Upper lobe of right lung (tissue), 1 donor: ENCODE measurements at places on chromosomes 6 and 20. TPM values are rescaled to one million over a fixed set of nuclear protein-coding genes. Genes with fewer than 3 reads are reported as not detected.
A peak's percentile ranks its signal among the peaks of the same experiment; 100 is the strongest.

DNA sequence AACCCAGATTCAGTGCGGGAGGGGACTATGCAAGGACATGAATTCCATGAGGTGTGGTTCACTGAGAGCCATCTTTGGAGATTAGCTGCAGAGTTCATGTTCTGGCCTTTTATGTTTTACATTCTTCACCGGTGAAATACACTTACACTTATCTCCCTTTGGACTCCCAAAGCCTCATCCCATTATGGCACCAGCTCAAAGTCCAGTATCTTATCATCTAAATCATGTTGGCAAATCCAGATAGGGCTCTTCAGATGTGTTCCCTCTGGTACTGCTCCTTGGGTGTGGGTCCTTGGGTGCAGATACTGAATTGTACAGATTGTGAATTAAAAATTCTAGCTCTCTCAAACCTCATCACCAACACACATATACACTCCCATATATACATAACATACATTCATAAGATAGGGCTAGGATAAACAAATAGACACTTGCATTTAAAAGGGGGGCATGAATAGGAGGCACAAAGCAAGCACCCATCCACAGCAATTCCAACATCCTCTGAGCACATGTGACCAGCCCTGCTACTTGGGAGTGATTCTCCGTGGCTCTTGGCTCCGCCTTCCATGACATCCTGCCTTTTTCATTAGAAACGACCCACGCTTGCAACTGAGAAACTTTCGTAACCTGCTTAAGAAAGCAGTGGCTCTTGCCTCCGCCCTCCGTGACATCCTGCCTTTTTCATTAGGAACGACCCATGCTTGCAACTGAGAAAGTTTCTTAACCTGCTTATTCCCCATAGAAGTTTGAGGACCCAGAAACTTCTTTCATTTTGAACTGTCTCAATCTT, 53.6 kb upstream of the LRRC1 start:
- H3K4me1 ChIP-seq = no peaks in the 10 kb centered on the region
- H3K36me3 ChIP-seq = no peaks in the 10 kb centered on the region
- no peaks in the 10 kb centered on the region for H3K27me3 ChIP-seq

DNA sequence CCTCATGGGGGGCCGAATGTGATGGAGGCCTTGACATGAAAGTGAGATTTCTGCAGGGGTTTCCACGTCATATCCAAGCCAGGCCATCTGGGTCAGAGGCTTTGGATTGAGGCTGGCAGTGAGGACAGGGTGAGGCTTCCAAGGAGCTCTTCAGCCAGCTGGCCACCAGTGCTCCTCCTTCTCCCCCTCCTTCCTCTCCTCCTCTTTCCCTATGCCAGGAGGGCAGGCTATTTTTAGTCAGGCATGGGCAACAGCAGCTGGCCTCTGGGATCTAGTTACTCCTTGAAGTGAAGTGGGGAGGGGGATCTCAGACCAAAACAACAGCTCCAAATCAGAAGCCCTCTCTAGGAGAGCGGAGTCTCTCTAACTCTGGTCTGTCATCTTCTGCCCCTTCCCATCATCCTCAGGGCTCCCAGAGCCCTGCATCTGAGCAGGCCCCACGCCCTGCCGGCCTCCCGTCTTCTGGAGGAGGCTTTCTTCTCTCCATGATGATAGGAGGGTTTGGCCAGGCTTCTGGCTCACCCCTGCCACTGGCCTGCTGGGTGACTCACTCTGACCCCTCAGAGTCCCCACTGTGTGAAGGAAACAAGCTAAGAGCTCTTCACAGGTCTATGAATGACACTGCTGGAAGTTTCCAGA, 612 bp downstream of the TNNC2 start:
- DNase-seq = no peak
- H3K4me1 ChIP-seq = peaks cover 14% of the 10 kb centered on the region
- H3K27me3 ChIP-seq = peaks cover 21% of the 10 kb centered on the region
- no peaks in the 10 kb centered on the region for H3K36me3 ChIP-seq
- peak overlapping the region; percentile 47 for H3K27ac ChIP-seq
- no peak overlapping the region for H3K4me3 ChIP-seq

SPDEF gene
- total RNA-seq = 1.3 TPM

- no peak overlapping the region for H3K27ac ChIP-seq
- H3K4me1 ChIP-seq = no peaks in the 10 kb centered on the region
- no peak for DNase-seq
- H3K4me3 ChIP-seq = no peak overlapping the region
- H3K27me3 ChIP-seq = no peaks in the 10 kb centered on the region
Measured at GRCh38 chr20:56653211-56653610, 24.1 kb downstream of the TFAP2C start.

RPS6KA2 gene
- total RNA-seq = 136 TPM

DNA sequence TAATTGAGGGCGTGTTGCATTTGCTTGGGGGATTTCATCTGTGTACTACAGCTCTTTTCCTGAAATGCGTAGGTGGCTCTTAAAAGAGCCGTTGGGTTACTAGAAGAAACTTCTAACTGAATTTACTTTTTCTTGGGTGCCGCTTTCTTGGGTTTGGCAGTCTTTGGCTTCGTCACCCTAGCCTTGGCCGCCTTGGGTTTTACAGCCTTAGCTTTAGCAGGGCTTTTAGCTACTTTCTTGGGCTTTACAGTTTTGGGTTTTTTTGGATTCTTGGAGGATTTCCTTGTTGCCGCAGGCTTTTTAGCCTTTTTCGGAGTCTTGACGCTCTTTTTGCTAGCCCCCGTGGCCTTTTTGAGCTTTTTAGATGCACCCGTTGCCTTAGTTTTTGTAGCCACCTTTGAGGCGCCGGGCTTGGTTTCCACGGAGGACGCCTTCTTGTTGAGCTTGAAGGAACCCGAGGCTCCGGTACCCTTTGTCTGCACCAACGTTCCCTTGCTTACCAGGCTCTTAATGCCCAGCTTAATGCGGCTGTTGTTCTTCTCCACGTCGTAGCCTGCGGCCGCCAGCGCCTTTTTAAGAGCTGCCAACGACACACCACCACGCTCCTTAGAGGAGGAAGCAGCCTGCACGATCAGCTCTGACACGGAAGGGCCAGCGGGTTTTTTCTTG, 54.5 kb downstream of the TRIM38 start:
- no peaks in the 10 kb centered on the region for H3K27me3 ChIP-seq
- H3K36me3 ChIP-seq = no peaks in the 10 kb centered on the region
- peak overlapping the region; percentile 67 for H3K27ac ChIP-seq
- peak overlapping the region; percentile 43 for H3K4me3 ChIP-seq
- DNase-seq = no peak
- peaks cover 9% of the 10 kb centered on the region for H3K4me1 ChIP-seq

SLC22A23 gene
- 19.2 TPM for total RNA-seq

DNA sequence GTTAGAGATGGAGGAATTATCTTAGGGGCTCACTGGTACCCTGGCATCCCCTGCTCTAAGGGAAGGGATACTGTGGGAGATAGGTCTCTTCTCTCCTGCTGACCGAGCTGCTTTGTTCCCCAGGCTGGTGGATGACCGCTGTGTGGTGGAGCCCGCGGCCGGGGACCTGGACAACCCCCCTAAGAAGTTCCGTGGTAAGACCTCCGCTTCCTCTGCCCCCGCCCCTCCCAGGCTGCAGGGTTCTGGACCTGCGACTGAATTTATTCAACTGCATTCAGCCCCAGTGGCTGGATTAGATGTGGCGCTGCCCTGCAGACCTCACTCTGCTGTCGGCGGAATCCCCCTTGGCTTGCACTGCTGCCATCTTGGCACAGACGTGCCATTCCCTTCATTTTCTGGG, 19.2 kb downstream of the ITPR3 start:
- H3K4me3 ChIP-seq = no peak overlapping the region
- peaks cover 3% of the 10 kb centered on the region for H3K4me1 ChIP-seq
- no peak overlapping the region for H3K27ac ChIP-seq
- peaks cover 9% of the 10 kb centered on the region for H3K36me3 ChIP-seq
- DNase-seq = no peak

DCDC2 gene
- 5.3 TPM for total RNA-seq
